Activated naive CD4-positive, alpha-beta T cell treated with anti-CD3 and anti-CD28 coated beads, Interleukin-2, amount 50 U/mL, for 72 hours (primary cell): ENCODE measurements at places on chromosomes 7 and 10.

DNA sequence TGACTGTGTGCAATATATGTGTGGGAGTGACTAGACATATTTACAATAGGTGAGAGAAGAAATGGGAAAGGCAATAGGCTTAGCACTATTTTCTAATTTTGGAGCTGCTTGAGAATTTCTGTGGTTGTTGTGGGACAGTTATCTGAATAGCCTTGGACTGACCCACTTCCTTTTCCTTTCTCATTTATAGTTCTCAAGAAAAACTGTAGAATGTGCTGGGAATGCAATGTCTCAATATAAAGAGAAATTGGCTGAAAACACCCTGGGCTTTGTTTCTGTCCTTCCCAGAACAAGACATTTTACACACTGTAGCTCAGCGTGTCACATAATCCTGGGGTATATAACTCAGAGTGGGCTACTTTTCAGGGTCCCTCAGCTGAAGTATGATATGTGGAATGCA is 153.0 kb upstream of the RHOBTB1 start:
- DNase-seq = no peak

DNA sequence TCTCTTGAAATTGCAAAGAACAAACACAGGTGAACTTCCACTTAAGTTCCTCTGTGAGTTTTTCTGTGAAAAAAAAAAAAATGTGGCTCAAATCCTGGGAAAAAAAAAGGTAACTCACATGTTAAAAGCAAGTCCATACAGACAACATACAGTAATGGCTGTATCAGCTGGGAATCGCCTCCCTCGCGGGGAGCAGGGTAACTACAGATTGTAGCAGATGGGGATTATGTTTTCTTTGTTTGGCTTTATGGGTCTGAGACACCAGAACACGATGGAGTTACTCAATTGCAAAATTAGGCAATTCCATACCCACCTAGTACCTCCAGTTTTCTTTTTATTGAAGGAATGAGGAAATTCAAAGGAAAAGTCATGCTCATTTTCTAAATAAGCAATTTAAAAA is 42.3 kb downstream of the FEZF1 start:
- DNase-seq = no peak

DNA sequence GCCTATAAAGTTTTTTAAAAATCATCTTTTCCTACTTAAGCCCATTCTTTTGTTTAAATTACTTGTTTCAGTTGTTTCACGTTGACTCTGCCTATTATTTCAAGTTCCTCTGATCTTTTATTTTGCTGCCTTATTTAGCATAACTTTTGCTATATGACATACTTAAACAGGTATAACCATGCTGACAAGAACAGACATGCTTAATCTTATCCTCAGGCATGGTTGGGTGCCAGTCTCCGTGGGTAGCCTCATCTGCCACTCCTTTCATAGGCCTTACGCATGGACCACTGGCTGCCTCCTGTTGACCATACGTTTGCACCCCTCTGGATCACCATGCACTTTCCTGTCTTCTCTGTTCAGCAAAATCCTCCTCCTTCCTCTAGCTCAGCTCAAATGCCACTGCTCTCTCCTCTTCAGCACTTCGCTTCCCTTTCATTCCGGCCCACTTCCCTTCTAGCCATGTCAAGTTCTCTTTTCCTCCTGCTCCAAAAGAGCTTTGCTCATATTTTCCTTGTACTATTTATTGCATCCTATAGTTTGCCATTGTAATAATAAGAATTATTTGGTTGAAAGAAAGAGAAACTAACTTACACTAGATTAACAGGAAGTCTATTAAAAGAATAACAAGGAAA is 10.0 kb upstream of the TSPAN33 start:
- no peak for DNase-seq

GRCh38 chr10:121610798-121611323 is 12.6 kb upstream of the FGFR2 start:
- no peak for DNase-seq

DNA sequence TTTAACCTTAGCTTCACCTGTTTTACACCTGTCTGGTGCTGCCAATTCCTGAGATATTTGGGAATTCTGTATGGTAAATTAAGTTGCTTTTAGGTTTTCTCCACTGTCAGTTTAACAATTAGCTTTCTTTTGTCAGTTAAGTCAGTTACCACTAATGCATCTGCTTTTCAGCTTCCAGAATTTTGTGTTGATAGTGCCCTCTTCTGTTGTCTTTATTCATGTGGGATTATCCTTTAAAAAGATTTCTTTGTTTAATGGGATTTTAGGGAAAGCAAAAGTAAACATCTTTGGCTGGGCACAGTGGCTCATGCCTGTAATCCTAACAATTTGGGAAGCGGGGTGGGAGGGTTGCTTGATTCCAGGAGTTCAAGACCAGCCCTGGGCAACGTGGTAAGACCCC is 8.1 kb downstream of the TFAM start:
- DNase-seq = no peak

DNA sequence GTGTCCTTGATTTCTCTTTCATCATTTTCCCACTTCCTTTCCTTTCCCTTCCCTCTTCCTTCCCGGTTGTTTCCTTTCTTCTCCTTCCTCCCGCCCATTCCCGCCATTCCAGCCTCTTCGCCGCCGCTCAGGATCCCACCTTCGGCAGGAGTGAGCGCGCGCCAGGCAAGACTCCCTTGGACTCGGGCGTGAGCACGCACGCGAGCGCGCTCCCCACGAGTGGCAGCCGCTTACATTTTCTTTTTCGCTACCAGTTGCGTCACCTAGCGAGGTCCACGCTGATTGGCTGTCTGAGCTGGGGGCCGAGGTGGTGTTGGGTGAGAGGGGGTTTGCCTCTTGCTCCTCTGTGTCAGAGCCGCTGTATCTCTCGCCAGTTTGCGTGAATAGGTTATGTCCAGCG is 11.8 kb downstream of the ZAN start:
- DNase-seq = no peak

DNA sequence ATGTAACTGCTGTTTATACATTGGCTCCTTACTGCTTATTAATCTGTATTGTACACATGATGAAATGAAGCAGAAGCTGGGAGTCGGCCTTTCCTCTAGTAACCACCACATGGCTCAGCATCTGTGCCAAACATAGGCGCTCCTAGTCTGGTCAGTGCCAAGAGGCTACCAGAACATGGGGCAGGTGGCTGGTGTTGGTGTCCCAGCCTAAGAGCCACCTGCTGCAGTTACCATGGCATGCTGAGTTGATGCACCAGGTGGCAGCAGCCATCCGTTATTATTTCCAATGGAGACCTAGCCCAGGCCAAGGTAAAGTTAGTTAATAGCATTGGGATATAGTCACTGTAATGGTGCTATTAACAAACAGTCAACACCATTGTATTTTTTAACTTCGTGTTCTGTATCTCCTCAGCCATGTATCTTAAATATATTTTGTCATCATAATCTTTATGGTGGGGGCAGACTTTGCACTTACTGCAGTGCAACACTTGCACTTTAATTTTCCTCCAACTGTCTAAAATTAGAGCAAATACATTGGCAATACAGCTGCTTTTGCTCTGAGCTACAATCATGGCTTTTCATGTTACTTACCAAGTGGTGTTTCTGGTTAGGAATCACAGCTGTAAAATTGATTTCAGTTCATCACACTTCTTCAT is 33.1 kb downstream of the HBP1 start:
- DNase-seq = peak; percentile 9

GRCh38 chr7:130021105-130021834 is 29.9 kb downstream of the ZC3HC1 start:
- DNase-seq = no peak

- DNase-seq = no peak
These were observed 153.8 kb downstream of the PRKG1 start for GRCh38 chr10:51227897-51228713.

GRCh38 chr10:80284522-80284921 is 4.9 kb downstream of the MAT1A start:
- no peak for DNase-seq

GRCh38 chr10:34794835-34795234 is 20.3 kb downstream of the PARD3 start:
- DNase-seq = no peak

GRCh38 chr10:96367470-96367869 is 8.7 kb upstream of the OPALIN start:
- DNase-seq = no peak

- DNase-seq = no peak
These were observed 11.4 kb downstream of the ZNF488 start for GRCh38 chr10:47372726-47373125.

DNA sequence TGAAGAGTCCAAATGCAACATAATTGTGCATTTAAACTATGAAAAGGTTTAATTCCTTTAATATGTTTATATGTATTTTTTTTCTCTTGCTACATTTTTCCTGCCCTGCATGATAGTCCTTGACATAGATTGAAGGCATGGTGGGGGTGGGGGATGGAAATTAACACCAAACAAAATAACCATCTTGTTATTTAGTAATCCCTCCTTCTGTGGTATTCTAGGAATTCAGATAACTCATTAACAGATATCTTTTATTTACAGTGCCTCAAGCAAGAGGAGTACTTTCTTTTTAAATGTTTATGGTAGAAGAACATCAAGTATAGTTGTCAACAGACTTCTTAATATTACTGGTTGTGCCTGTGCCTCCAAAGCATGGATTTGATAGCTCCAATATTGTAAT is 337.6 kb upstream of the SEMA3A start:
- DNase-seq = no peak

GRCh38 chr7:150966002-150966401 is 12.1 kb downstream of the KCNH2 start:
- no peak for DNase-seq

- DNase-seq = no peak
These were observed 68.0 kb downstream of the CXCL12 start for GRCh38 chr10:44316922-44317215.

- DNase-seq = no peak
These were observed 5.2 kb downstream of the IKZF1 start for GRCh38 chr7:50309721-50310120.

GRCh38 chr7:84113906-84114850 is 80.4 kb downstream of the SEMA3A start:
- no peak for DNase-seq

- no peak for DNase-seq
These were observed 30.3 kb downstream of the GSTO2 start for GRCh38 chr10:104299031-104299904.

GRCh38 chr10:119516381-119517234 is 25.9 kb downstream of the RGS10 start:
- peak; percentile 70 for DNase-seq

- peak; percentile 55 for DNase-seq
These were observed 42.8 kb upstream of the GNA12 start for GRCh38 chr7:2886900-2887299.

DNA sequence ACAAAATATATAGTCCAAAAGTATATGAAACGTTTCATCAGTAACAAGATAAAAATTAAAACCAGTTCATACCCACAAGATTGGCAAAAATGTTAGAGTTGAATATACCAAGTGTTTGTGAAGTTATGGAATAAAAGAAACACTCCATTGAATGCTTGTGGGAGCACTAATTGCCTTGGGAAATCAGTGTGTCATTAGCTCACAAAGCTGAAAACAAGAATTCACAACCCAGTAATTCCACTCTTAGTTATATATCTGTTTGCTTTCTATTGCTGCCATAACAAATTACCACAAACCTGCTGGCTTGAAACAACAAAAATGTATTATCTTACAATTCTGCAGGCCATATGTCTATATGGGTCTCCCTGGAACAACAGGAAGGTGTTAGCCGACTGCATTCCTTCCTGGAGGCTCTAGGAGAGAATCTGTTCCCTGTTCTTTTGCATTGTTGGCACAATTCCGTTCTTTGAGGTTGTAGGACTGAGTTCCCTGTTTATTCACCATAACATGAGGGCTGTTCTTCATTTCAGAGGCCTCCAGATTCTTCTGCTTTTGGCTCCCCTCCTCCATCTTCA is 45.7 kb downstream of the SEM1 start:
- DNase-seq = no peak

DNA sequence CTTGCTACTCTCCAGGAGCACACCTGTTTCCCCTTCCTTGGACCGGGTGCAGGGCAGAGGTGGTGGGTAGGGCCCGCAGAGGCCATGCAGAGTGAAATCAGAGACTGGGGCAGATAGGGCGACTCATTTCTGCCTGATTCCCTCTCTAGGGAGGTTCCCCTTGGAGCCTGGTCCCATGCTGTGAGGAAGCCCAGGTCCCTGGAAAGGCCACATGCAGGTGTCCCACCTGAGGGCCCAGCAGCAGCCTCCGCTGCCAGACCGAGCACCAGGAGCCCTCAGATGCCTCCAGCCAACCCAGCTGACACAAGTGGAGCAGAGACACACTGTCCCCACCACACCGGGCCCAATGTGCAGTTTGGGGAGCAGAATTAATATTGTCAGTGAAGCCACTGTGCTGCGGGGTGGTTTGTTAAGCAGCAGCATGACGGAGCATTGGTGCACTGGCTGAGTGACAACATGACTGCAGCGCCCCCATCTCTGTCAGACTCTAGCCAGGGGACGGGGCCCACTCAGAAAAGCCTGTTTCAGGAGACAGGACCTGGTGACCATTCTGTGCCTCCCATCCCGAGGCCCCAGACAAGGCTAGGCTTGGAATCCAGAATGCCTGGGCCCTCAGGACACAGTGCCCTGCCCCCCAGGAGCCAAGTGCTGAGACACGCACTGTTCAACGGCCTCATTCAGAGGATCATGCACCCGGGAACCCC is 30.4 kb upstream of the RET start:
- DNase-seq = peak; percentile 48

GRCh38 chr7:82257118-82257695 is 186.4 kb downstream of the CACNA2D1 start:
- no peak for DNase-seq
